Activated CD4-positive, alpha-beta T cell treated with anti-CD3 and anti-CD28 coated beads, Interleukin-2, amount 50 U/mL, for 48 hours (primary cell): ENCODE measurements at places on chromosomes 7 and 10.
A peak's percentile ranks its signal among the peaks of the same experiment; 100 is the strongest.

DNA sequence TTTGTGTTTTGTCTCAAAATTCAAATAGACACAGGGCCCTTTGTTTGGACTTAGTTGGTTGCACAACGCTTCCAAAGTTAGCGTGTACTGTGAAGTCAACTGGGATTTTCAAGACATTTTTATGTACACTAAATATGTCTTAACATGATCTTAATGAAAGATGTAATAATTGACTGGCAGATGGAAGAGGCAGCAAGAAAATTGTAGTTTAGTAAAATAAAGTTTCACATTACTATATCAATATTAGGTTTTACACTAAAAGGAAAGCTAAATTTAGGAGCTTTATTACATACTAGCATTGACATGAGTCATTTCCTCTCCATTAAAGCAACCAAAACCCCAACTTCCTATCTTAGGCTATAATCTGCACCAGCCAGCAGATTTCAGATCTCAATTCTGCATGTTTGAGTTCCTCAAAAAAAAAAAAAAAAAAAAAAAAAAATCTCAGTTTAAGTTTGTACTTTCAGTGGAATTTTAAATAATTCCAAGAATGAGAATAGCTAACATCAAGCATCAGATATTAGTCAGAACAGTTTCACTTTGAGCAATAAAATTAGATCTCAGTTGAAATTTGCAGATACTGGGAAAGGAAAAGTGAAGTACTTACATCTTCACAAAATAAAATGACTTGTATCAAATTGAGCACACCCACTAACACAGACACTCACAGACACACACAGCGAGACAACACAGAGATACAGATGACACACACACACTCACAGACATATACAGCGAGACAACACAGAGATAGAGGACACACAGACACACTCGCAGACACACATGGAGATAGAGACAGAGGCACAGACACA, 346.6 kb upstream of the KLF6 start:
- no peak for DNase-seq

DNA sequence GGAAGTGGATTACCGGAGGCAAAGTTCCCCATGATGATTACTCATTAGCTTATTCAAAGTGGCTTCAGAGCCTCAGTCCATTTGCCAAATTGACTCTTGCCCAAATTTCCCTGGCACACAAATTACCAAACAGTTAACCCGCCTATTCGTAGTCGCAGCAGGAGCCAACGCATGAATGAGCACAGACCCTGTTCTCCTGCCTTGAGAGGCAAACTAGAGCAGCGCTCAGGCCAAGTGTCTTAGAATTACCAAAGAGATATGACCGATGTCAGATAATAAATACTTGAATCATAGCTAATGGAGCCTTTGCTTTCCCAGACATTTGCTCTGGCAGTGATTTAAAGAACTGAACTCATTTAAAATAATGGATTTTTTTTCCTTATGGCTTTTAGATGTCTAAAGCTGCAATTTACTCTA, 64.9 kb downstream of the CTTNBP2 start:
- no peak for DNase-seq

GRCh38 chr7:20442951-20443350, 112.3 kb downstream of the ITGB8 start:
- no peak for DNase-seq

DNA sequence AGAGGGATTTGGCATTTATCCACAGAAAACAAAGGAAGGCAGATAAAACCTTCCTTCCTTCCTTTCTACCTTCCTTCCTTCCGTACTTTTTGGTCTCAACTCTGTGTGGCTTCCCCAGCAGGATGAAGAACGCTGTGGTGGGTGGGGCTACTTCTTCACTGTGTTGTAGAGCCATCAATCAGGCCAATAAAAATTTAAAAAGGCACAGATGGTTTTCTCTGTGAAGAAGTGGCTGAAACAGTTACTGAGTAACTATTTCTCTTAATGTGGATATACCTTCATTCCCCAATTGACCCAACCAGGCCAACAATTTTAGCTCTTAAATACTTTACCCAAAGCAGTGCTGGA, 75.8 kb downstream of the ZNF92 start:
- no peak for DNase-seq

GRCh38 chr7:132653366-132653930, 77.2 kb upstream of the PLXNA4 start:
- no peak for DNase-seq

- no peak for DNase-seq
Observed at GRCh38 chr7:19407270-19407669, 262.0 kb upstream of the FERD3L start.

DNA sequence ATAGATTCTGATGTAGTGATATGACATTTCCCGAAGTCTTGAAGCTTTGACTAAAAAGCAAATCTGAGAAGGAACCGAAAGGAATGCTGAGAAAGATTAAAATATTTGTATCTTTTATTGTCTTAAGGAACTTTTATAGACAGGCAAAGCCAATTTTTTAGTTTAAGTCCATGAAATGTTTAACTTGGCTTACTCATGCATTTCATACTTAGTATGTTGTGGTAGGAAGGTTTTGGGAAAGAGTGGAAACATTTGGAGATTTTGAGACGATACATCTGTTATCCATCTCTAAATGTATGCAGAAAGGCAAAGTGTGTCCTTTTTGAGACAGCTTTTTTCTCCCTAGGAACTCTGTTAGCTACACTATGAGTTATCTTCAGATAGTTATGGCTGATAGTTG, 10.1 kb downstream of the TBC1D12 start:
- DNase-seq = no peak

GRCh38 chr10:86099542-86100334, 266.9 kb downstream of the GRID1 start:
- DNase-seq = no peak

- DNase-seq = no peak
Observed at GRCh38 chr7:103854611-103855010, 134.8 kb downstream of the RELN start.

- no peak for DNase-seq
Observed at GRCh38 chr10:45441239-45442190, 67.5 kb downstream of the ALOX5 start.

DNA sequence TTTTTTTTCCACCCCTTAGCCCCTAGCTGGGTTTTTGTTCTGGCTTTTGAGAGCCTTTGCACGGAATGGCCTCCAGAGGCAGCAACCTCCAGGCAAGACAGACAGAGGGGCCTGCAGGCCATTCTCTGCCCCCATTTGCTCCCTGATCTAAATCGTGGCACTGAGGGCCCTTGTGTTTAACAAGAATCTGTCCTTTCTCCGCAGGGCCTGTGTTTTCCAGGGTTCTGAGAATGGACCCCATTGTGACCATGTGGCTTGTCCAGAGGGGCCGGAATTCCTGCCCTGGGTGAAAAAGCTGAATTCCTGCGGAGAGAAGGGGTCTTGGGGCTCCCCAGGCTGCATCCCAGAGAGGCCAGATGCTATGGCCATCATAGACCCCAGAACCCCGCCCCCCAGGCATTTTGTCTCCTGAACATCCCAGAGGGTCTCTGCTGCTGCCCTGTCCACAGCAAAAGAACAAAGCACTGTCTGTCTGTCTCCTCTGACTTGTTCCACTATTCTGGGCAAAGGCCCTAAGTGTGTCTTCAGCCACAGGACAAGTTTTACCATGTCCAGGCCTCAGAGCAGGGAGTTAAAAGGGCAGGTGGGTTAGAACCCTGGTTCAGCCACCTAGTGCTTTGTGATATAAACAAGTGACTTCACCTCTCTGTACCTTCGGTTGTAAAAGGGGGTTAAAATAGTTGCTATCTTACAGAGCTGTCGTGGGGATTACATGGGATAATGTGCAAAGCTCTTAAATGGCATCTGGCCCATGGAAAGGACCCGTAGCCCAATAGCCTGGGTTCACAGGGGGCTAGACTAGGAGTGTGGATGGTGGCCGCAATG, 155.6 kb downstream of the SH3PXD2A start:
- no peak for DNase-seq

- DNase-seq = no peak
Observed at GRCh38 chr10:7301006-7301778, 109.6 kb downstream of the SFMBT2 start.

DNA sequence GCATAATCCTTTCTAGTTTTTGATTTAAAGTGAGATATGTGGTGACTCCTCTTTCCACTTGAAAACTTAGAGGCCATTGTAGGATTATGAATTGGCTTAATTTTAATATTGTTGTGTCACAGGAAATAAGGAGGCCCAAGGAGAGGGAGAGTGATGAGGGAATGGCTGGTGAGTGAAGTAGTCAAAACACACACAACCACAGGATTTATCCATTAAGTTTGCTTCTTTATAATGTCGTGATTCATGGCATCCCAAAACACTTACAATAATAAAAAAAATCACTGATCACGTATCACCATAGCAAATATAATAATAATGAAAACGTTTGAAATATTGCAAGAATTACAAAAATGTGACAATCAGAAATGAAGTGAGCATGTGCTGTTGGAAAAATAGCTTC, 1215.5 kb upstream of the LRRTM3 start:
- DNase-seq = no peak

DNA sequence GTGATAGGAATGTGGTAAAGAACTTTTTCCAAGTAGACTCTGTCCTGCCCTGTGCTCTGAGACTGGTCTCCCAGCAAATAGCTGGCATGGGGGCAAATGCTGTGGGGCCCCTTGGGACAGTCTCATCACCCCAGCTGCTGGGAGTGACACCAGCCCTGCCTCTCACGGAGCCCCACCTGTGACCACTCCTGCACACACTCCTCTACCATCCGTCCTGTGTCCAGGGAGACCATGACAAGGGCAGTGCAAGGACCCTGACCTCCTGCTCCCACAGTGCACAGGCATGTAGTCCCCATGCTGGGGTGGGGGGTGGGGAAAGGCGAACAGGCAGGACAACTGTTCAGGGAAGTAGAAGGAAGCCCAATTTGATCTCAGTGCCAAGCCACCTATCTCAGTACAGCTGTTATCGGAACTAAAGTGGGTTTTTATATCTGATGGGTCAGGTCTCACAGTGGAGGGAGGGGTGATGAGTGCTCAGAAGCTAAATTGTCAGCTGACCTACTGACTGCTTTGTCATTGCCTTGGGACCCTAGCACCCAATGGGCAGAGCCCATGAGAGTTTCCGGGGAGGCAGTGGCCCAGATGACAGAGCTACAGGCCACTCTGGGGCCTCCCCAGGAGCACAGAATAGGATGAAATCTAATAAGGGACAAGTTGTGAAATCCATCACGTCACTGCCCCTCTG, 24.5 kb downstream of the VSTM4 start:
- no peak for DNase-seq

- no peak for DNase-seq
Observed at GRCh38 chr7:150871601-150872000, 19.3 kb downstream of the AOC1 start.

DNA sequence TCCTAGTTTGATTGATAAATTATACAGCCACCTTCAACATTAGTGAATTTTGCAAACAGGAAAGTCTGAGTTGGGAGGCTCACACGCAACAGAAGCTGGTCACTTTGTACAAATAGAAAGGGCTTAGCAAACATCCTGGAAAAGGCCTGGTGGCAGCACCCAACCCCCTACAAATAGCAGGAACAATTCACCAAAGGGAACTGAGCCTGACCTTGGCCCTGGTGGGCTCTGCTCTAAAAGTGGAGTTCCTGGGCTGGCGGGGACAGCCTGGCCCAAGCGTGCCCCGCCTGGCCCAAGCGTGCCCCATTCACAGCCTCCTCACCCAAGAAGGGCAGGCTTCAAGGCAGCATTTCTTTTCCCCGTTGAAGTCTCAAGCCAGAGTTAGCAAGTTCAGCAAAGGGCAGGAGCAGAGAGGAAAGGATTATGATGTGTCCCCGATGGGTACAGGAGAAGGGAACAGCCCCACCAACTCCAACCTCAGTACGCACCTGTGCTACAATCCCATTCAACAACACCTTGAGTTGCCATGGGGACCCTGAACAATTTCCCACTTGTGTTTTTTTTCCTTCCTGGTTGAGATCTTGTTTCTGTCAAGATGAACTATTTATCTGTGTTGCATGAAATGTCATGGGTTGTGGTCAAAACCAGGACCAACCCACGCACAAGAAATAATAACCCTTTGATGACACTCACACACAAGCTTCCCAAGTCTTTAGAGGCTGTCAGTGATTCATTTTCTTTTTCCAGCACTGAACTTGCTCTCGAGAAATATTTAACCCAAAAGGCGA, 43.4 kb downstream of the RGS10 start:
- peak; percentile 23 for DNase-seq

DNA sequence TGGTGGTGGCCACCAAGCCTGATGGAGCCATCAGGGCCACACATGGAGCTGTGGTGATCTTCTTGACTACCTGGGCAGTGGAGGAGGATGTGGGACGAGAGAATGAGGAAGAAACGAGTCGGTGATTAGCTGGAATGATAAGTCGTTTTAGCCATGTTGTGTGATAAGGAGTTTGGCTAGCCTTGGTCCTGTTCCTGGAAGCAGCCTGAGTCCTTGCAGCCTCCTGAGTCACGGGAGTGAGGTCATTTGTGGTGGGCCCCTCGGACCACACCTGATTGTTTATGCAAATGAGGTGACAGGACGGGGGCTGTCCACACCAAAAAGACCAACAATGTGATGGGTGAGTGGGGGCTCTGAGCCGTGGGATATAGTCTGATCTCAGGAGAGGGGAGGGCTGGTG, 554.4 kb downstream of the PTPRN2 start:
- DNase-seq = no peak

DNA sequence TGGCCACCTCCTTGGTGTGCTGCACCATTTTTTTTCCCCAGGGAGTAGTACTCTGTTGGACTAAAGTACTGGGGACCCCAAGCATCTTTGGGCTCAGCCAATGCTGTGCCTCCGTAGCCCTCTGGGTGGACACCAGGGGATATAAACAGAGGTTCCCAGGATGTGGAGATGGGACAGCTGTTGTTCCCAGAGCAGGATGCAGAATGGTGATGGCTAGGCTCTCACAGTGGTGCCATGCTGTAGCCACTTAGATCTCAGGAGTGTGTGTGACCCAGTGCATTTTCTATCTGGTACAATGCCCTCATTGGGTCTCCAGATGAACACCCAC, 50.9 kb upstream of the SCIN start:
- DNase-seq = no peak

DNA sequence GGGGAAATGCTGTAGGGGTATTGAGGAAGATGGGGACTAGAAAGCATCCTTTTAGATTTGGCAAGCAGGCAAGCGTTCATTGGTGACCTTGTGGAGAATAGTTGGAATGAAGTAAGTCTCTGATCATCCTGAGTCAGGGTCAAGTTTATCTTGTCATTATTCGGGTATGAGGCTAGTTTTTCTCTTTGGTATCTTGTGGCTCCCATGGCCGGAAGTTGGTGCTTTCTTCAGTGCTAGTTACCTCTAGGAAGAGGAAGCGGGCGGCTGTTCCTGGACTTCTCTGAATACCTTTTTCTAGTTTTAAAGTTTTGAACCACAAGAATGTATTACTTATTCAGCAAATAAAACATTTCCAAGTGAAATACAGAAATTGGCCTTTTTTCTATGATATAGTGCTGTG, 9.2 kb downstream of the CREM start:
- no peak for DNase-seq

DNA sequence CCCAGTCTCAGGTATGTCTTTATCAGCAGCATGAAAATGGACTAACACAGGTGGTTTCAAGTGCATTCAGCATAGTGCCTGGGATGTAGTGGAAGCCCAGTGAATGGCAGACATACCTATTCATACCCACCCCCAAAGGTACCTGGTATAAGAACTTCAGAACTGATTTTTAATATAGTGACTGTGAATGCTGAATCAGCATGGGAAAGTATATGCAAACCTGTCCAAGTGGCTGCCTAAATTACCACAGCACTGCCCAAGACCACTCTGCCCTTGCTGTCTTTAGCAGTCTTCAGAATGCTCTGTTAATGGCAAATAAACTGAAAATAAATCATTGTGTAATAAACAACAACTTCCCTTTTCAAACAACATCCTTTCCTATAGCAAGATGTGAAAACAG, 312.1 kb downstream of the GPAM start:
- no peak for DNase-seq
